Stimulated activated CD4-positive, alpha-beta T cell treated with anti-CD3 and anti-CD28 coated beads, TNF-alpha, amount 100 ng/mL, for 24 hours (primary cell): ENCODE measurements at places on chromosomes 12 and 14.

- DNase-seq = no peak
These were observed 13.7 kb downstream of the RASSF3 start for GRCh38 chr12:64624035-64624434.

DNA sequence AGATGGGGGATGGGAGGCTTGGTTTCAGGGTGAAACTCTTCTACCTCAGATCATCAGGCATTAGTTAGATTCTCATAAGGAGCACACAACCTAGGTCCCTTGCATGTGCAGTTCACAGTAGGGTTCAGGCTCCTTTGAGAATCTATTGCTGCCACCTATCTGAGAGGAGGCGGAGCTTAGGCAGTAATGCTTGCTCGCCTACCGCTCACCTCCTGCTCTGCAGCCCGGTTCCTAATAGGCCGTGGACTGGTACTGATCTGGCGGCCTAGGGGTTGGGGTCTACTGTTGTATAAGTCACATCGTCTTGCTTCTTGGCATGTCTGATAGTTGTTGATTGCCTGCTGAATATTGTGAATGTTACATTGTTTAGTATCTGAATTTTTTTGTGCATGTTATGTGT, 12.2 kb downstream of the SCYL2 start:
- no peak for DNase-seq

DNA sequence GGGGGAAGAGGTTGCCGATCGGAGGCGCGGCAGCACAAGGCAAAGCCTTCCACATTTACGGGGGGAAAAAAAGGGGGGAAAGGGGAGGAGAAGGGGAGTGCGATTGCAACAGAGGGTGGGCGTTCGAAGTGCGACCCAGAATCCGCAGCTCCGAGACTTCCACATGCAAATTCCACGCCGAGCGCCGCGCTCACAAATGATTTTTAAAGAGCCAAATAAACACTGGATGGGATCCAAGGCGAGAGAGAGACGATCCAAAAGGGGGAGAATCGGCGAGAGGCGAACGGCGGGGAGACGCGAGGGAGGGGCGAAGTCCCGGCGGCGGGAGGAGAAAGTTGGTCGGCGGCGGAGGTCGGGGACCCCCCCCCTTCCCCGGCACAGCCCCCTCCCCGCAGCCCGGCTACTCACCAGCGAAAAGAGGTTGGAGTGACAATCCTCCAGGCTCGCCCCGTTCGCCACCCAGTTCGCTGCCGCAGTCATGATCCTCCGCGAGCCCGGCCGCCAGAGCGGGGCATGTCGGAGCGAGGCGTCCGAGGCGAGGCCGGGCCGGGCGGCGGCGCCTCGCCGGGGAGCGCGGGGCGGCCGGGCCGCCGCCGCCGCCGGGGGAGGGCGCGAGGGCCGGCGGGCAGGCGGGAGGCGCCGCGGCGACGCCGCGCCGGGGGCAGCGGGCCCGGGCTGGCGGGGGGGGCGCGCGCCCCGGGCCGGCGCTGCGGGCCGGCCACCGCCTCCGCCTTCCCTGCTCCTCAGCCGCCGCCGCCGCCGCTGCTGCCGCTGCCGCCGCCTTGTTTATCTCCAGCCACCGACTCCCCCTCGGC, 634 bp downstream of the MED13L start:
- DNase-seq = peak; percentile 21

- no peak for DNase-seq
These were observed 17.9 kb downstream of the CERS5 start for GRCh38 chr12:50149311-50149710.

- no peak for DNase-seq
These were observed 114.0 kb downstream of the SLC38A4 start for GRCh38 chr12:46711756-46712155.

GRCh38 chr12:122059203-122059960, 19.2 kb upstream of the MLXIP start:
- no peak for DNase-seq

- no peak for DNase-seq
These were observed 66.1 kb downstream of the KTN1 start for GRCh38 chr14:55645845-55646832.

DNA sequence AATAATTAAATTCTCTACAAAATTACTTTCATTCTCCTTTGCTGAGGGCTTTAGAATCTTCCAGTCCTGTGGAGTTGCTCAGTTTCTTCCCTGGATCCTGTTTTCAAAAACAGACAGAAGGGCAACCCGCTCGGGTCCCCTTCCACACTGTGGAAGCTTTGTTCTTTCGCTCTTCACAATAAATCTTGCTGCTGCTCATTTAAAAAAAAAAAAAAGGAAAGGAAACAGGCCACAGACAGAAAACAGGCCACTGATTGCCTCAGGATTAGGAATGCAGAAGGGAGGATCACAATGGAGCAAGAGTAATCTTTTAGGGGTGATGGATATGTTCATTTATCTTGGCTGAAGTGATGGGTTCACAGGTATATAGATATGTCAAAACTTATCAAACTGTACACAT, 29.5 kb upstream of the HIGD1C start:
- DNase-seq = no peak

DNA sequence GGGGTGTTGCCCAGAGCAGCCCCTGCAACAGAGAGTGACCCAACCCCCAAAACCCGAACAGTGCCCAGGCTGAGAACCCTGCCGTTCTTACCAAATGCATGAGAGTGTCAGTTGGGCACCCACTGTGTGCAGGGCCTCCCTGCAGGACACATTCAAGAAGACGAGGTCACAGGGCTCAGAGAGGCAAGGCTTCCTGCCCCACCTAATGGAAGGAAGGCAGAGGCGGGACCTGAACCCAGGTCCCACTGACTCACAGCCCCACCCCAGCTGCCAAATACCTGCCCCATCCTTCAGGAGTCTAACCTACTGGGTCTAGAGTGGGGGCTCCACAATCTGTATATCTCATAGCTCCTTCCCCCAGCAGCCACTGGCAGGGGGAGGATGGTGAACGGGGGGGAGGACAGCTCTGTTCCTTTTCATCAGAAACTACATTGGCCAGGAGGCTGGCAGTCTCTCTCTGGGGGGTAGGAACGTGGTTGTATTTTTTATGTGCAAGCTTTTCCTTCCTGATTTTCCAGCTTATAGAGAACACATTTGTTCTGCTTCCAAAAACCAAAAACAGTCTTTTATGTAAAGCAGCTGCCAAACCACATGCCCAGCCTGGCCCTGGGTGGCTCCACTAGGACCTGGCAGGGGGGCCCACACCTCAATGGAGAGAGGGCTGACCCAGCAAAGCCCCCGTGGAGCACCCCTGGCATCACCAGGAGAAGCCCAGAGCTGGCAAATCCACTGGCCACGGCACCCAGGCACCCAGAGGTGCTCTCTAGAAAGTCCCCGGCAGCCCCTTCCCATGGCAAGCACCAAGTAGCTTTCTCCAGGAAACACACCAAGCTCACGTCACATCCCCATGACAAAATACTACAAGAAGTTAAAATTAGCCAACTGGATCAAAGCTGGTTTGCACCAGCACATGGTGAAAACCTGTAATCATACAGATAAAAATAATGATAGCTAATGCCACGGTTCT, 17.0 kb downstream of the NCOR2 start:
- DNase-seq = no peak

DNA sequence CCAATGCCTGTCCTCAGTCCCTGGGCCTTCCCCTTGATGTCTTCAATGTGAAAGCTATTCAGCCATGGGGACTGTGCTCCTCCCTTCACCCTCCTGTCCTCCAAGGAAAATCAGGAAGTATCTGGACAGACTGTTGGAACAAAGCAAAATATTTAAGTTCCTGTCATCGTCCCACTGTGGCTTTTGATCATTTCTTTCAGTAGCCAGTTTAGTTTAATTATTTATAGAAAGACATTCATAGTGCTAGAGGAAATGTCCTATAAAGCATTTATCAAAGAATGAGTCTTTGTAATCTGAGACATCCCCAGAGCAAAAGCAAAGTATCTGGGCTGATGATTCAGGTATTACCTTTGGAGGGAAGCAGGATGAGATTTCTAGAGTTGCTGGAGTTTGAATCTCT, 254.1 kb downstream of the NRXN3 start:
- no peak for DNase-seq

- DNase-seq = no peak
These were observed 886.2 kb upstream of the MGAT4C start for GRCh38 chr12:87142342-87142741.

DNA sequence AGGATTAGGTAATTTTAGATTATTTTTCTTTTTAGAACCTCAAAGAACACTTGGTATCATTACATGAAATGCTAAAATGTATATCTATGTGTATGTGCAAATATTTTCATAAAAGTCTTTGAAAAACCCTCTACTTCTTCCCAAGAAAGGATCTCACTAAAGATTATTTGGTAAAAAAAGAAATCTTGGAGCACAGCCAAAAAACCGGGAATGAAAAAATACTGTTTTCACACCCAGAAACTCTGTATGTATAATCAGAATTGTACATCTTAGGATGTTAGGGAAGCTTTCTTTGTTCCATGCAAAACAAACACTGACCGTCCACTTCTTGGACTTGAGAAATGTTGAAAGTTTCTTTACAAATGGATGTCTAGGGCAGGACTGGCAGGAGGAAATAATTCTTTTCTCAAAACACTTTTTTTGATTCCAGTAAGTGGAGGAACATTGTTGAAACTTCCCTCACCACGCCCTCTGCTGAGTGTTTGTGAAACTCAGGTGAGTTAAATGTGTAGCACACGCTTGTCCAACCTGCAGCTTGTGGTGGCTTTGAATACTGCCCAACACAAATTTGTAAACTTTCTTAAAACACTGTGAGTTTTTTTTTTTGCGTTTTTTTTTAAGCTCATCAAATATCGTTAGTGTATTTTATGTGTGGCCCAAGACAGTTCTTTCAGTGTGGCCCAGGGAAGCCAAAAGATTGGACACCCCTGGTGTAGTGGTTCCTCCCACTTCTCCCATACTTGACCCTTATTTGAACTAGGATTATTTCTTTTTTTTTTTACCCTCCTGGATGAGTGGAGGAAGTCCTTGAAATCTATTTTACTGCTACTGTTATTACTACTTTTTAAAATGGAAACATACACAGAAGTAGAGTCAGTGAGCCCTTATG, 26.6 kb downstream of the FBXO34 start:
- DNase-seq = no peak

GRCh38 chr12:93449277-93449676, 7.5 kb upstream of the UBE2N start:
- DNase-seq = no peak

GRCh38 chr14:101072531-101072930, 169.0 kb upstream of the RTL1 start:
- DNase-seq = no peak

GRCh38 chr14:51462182-51462581, 189.5 kb upstream of the FRMD6 start:
- DNase-seq = no peak

DNA sequence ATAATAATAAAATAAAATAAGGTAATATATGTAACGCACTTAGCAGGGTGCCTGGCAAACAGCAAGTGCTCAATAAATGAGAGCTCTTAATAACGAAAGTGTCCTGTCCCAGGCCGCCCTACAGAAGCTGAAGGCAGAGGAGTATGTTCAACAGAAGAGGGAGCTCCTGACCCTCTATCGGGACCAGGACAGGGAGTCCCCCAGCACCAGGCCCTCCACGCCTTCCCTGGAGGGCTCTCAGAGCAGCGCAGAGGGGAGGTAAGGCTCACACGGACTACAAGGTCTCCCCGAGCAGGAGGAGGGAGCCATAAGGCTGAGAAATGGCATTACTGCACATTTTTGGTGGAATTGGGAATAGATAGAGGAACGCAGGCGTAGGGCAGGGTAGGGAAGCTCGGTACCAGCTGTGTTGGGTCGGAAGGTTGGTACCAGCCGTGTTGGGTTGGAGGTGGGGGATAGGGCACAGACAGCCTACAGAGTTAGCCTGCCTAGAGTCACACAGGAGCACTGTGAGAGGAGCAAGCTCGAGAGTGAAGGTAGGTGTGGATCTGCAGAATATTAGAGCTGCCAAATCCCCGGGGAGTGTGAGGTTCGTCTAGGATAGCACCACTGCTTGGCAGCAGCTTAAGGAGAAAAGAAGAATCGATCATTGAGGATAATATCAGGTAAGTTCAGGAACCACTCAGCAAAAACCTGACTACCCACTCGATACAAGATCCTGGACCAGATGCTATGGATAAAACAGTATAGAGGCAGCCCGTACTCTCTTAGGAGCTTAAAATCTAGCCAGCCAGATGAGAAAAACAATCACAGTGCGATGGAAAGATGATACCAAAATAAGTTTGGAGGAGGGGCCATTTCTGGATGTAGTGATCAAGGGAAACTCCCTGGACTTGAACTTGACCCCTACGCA, 15.3 kb downstream of the TNFRSF1A start:
- no peak for DNase-seq

DNA sequence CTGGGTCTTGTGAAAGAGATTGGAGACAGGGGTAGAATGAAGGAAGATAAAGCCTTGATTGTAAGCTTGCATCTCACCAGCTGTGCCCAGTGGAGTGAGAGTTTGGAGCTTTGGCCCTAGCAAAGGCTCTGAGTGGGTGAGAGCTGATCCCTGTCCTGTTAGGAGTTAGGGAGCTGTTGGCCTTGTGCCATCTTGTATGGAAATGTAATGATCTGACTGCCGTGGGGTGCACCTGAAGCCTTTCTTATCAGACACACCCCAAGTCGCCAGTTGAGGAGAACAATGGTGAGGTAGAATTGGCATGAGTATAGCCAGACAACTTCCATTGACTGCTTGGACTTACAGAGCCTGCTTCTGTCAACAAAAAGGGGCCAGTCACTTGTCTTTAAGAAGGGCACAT, 130.1 kb downstream of the PRKCH start:
- no peak for DNase-seq

DNA sequence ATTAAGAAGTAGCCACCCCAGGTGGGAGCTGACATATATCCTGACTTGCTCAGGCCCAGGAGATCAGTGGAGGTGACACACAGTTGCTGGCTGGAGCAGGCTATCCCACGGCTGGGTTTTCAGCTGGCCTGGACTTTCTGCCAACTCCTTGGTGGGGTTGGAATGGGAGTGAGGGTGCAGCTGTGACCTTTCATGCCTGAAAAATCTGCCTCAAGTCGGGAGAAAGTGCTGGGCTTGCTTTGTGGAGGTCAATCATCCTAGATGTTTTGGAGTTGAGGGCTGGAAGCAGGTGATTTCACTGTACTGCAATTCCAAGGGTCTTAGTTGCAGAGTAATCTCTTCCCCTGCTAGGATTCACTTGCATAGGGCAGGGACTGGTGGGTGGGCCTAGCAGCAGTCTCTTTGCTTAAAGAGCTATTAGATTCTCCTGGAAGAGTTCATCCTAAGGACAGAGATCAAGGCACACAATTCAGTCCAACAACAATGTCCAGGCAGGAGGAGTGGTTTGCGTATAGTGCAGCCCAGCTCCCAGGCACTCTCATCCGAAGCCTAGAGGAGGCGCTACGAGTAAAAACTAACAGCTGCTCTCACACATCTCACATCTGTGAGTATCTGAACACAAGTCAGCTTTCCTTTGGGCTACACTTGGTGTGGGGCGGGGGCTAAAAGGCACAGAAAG, 98.1 kb downstream of the GAS2L3 start:
- no peak for DNase-seq

GRCh38 chr12:27561535-27562350, 37.7 kb downstream of the PPFIBP1 start:
- DNase-seq = no peak

GRCh38 chr12:76563061-76563460, 3.5 kb upstream of the OSBPL8 start:
- DNase-seq = no peak
